ENCODE measurements at places on chromosomes 12 and 14.

DNA sequence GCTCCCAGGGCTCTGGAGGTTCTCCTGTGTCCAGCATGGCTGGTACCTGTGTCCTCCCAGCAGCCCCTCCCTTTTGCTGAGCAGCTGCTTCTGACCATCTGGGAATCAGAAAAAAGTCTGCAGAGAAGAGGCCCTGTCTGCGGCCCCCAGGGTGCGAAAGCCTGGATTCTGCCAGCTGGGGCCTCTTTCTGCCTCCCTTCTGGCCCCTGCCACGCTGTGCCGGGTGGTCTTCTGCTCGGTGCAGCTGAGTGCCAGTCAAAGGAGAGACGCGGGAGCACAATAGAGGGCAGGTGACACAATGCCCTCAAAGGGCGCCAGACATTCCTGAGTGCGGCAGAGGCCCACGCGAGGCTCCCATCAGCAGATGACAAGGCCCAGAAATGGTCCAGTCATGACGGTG lies 12.6 kb downstream of the BTBD6 start:
- DNase-seq, result no peak

DNA sequence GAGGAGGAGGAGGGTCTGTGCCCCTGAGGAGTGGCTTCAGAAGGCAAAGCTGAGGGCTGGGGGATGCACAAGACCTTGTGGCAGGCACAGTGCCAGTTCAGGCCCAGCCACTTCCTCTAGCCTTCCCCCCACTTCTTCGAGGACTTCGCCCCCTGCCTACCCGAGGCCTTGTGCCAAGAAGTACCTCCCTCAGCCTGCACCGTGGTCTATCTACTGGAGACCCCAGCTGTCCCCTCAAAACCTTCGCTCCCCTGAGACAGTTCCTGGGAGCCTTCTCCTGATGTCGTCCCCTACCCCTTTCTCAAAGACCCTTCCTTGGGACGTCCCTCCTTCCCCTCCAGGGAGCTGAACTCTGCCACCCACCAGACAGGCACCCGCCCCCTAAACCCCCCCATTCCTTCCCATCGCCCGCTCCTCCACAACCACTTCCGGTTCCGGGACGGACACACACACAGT lies 604 bp downstream of the ZNF384 start:
- no peak for DNase-seq

GRCh38 chr12:56338308-56339157 lies at the start of gene IL23A:
Gene IL23A, plus strand, starts transcription at chr12:56338884. Its CDS starts 161 bp downstream, at chr12:56339045.
- no peak for DNase-seq

- DNase-seq, result no peak
Observed at GRCh38 chr12:80749456-80749855, 32.7 kb downstream of the MYF5 start.

DNA sequence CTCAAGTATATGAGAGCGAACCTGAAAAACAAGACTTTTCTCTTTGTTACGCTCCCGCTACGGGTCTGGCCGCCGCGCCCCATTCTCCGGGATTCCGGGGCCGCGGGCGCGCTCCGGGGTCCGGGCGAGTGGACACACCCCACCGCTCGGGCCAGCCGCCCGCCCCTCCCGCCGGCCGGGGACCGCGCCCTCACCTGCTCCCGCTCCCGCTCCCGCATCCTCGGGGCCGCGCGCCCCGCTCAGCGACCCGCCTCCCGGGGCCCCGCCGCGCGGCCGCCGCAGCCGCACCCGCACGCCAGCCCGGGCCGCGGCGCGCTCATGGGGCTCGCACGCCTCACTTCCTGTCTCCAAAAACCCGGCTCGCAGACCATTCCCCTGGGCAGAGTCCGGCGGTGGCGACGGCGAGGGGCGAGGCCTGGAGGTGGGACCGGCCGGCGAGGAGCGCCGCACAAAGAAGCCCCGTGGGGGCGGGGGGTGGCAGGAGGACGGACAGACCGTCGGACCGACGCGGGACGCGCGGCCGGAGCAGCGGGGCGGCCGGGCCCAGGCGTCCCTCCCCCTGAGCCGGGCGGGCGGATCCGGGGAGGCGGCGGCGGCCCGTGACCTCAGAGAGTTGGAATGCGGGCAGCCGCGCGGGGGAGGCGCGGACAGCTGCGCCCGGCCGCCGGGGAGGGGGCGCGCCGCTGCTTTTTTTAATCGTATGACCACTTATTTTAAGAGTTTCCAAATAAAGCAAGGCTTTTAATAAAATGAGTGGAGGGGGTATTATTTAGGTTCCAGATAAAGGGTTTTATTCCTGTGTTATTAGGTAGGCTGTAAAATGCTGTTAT lies at the start of gene PTPN21:
PTPN21 (minus strand) TSS at position 551 of the 830 bp plus-strand sequence. CDS start 4,590 bp downstream, outside the sequence.
- DNase-seq, result peak; percentile 40

GRCh38 chr12:26632756-26633155 lies 200.2 kb downstream of the ITPR2 start:
- DNase-seq, result no peak

GRCh38 chr14:98623788-98624415 lies 648.1 kb downstream of the BCL11B start:
- DNase-seq, result no peak

DNA sequence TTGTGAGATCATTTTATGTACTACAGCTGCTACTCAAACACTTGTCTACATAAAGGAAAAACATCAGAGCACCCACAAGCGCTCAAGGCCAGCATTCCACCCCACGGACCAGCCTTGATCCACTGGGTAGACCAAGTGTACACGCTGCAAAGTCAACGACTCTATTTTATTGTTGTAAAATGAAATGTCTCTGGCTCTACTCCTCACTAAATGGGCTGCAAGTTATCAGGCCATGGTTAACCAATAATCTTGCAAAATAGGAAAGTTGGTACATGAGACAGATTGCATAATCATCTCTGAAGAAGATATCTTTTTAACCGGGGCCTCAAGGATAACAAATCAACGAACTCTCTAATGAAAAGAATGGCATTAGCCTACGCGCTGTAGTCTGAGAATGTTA lies 69.9 kb upstream of the FOXN3 start:
- DNase-seq, result no peak

DNA sequence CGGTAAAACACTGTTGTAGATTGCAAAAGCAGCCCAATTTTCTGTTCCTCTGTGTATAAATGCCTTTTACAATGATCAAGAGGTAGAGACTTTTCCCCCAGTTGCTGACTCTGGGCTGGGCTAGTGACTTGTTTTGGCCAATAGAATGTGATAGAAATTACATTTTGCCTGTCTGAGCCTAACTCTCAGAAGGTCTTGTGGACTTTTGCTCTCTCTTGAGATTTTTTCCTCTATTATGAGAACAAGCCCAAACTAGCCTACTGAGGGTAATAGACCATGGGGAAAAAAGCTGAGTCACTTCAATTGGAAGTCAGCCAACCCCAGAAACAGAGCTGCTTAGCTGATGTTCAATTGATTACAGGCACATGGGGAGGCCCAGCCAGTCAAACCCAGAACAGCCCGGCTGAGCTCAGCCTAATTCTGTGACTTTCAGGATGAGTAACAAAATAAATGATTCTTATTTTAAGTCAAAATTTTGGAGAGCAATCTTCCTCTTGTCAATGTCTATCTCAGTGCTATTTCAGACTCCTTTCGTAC lies 61.4 kb downstream of the MYF5 start:
- DNase-seq, result peak; percentile 97

GRCh38 chr14:103142026-103142425 lies 18.8 kb downstream of the TNFAIP2 start:
- DNase-seq, result no peak

DNA sequence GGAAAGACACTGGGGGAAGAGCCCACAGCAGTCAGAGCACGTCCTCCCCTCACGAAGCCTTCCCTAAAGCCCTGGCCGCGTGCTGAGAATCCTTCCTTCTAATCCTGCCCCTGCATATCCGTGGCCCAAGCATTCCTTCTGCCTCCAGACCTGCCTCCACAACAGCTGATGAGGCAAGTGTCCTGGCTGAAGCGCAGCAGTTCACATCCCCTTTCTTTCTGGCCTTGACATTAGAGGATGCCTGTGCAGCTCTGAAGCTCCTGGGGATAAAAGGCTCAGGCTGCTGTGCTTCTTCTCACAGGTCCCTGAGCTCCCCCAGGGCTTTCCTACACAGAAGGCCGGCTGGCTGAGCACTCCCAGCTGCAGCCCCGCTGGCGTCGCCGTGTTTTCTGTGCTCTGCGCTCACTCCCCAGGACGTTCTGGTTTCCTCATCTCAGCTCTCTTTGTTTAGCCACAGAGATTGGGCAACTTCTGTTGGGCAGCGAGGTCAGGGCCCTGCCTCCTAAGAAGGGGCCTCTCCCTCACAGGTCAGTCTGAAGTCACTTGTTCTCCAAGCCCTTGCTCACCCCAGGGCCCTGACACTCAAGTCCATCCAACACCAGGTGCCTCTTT lies 45.8 kb downstream of the NINJ2 start:
- no peak for DNase-seq

DNA sequence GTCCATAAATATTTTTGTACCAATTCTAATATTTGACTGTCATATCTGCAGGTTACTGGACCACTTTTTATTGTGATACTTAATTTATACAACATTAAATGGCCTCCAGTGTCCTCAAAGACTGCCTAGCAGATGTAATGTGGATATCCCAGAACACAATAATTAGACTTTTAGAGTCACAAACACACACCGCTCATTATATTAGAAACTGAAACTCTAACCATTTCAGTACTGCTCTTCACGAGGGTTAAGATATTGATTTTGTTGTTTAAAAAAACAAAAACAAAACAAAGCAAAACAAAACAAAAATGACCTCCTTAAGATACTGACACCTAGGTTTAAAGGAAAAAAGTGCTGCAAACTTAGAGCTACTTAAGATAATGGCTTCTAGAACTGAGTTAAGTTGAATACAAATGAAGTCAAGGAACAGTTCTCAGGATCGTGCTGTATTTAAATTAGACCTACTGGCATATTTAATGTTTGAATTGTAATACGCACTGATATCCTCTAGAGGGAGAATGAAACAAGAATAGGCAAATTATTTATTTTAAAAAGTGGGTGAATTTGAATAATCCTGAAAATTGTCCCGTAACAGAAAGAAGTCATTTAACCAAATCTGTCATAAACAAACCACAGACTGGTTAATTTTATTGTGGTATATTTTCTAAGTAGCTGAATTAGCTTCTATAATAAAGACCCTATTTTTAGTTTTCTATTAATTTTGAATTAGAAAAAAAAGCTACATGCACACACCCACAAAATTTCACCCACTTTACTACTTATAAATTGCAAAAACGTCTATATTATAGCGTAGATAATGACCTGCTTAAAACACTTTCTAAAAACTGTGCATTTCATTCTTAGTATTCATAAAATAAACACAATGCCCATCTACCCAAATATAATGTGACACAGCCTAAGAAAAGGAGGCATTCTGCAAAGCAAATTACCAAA lies 395.2 kb upstream of the DCN start:
- peak; percentile 24 for DNase-seq

- no peak for DNase-seq
Observed at GRCh38 chr12:130153803-130154202, 8.5 kb upstream of the FZD10 start.
